ENCODE measurements at places on chromosomes 6 and 20. TPM values are rescaled to one million over a fixed set of nuclear protein-coding genes. Genes with fewer than 3 reads are reported as not detected.

Gene GUCA1A
- total RNA-seq, result under 0.01 TPM

Gene STMND1
- total RNA-seq, result not detected

Gene SYNDIG1
- total RNA-seq, result not detected

Gene CALHM4
- not detected for total RNA-seq

DNA sequence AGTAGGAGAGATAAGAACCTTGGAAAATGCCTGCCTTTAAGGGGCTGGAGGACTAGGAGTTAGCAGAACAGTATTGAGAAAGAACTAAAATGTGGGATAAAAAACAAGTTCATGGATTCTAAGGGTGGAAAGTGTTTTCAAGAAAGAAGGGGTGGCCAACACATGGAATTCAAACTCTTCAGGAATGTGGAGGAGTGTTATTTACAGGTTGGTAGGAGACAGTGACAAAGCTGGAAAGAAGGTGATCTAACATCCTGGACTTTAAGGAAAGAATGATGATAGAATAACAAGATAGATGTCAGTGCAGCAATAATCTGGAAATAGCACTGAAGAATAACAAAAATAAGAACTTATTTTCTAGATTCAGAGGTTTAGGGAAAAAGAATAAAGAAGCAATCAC, 54.0 kb upstream of the TNFRSF21 start:
- DNase-seq, result no peak
- H3K27ac ChIP-seq, result no peak overlapping the region
- H3K4me1 ChIP-seq, result no peaks in the 10 kb centered on the region

DNA sequence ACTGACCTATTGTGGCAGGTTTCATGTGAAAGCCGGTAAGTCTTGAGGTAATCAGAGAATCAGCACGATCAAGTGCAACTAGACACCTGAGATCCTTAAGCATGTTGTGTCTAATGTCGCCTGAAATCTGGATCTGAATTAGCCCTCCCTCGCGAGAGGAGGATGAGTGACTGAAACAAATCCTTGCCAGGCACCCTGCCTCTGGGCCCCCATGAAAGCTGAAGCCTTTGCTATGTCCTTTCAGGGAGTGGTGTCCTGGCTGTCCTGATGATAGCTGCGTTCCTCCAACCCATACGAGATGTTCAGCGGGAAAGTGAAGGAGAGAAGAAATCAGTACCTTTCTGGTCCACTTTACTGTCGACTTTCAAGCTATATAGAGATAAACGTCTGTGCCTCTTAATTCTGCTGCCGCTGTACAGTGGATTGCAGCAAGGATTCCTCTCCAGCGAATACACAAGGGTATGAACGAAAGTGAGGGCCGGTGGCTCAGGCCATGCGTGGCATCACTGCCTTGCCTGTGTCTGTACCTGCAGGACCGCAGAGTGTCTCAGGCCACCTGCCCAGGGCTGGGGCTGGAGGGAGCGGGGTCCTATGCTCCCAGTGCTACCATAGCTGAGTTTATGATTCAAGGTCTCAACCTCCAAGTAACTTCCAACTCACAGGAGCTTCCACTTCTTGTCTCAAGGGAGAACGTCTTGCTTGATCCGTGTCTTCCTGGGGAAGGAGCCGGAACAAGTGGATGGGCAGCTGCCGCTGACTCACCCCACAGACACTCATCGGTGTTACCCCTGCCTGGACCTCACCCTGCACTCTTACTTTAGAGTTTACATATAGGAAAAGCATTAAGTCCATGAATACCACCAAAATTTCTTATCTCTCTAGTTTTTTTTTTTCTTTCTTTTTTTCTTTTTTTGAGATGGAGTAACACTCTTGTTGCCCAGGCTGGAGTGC, 12.8 kb downstream of the UNC93A start:
- no peaks in the 10 kb centered on the region for H3K4me1 ChIP-seq
- H3K36me3 ChIP-seq, result no peaks in the 10 kb centered on the region
- H3K27me3 ChIP-seq, result no peaks in the 10 kb centered on the region

Data from IMR-90 (cell line).